ENCODE measurements at places on chromosomes 11 and 22.

- no peak for DNase-seq
Observed at GRCh38 chr11:87451395-87451794, 413.7 kb downstream of the TMEM135 start.

- no peak for DNase-seq
Observed at GRCh38 chr22:50339945-50340879, 2.9 kb upstream of the PPP6R2 start.

DNA sequence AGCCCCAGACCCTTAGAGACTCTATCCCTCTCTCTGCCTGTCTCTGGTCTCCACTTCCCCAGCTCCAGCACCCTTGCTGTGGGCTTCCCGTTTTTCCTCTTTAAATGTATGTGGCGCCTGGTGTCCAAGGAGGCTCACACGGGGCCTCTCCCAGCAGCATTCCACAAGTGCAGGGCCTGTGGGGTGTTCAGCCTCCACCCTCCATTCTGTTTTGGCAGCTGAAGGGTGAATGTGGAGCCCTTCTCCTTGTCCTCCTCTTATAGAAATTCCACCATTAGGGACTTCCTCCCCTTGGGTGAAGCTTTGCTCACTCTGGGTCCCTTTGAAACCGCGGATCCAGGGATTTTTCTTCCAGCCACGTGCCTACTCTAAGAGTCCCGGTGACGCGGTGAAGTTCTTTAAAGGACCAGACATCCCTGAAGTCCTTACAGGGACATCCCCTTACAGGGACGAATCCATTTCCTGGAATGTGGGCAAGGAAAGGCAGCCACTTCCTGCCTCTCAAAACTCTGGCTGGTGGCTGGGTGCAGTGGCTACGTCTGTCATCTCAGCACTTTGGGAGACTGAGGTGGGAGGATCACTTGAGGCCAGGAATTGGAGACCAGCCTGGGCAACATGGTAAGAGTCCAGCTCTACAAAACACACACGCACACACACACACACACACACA lies 1.6 kb upstream of the TSPAN18 start:
- DNase-seq, result no peak

- no peak for DNase-seq
Observed at GRCh38 chr11:100031973-100032372, 655.1 kb upstream of the ARHGAP42 start.

DNA sequence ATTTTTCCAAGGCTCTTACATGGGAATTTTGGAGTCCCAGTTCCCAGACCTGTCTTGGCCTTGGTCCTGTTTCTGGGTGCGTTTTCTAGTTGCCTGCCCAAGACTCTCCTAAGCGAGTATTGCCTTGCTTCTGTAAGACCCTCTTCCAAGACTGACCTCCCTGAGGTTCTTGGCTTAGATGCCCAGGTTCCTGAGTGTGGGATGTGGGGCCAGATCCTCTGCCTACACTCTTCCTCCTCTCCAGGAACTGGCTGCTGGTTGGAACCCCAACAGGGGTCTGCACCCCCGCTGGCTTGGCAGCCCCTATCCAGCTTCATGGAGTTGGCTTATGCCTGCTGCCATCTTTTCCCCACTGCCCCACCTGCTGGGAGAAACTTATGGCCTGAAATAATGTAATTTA lies 429.5 kb downstream of the TENM4 start:
- no peak for DNase-seq

GRCh38 chr11:95764267-95764898 lies 25.2 kb downstream of the FAM76B start:
- no peak for DNase-seq

GRCh38 chr11:68048681-68049508 lies 10.1 kb downstream of the TCIRG1 start:
- no peak for DNase-seq

DNA sequence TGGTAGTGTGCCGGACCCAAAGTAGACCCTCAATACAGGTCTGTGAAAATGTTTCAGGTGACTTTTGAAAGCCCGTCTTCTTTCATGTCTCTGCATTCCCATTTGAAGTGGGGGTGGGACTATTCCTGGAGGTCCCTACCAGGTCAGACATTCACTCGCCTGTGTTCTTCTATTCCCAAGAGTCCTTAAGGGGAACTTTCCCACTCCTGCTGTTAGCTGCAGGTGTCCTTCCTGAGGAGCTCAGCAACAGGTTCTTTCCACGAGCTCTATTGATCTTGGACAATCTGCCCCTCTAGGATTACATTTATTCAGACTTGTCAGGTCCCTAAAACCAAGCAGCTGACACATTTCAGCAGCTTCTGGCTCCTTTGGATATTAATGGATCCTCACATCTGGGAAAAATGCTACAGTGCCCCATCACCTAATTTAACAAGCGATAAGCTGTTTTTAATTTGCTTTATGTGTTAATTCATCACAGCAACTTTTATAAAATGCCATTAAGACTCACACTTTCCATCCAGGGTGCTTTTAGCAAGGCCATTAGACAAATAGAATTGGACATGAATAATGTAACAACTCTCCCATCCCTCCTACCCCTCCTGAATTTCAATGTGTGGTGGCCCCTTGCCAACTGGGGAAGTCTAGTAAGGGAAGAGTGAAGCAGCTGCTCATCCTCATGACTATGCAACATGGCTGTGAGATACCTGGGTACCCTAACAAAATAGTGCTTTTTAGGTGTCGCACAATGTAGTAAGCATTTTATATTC lies 259.5 kb upstream of the CCDC90B start:
- DNase-seq, result no peak

DNA sequence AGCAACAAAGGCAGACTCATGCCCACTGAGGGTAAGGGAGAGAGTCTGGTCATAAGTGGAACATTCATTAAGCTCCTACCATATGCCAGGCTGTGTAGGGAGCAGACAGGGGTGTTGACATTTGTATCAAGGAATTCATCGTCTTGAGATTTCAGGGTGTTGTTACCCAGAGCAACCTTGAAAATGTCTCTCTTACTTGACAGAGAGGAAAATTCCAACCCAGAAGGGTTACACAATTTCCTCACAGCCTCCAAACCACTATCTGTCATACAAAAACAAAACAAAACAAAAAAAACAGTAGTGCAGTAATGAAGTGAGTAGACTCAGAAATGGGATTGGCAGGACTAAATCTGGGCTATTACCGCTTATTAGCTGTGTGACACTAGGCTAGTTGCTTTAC lies 113.2 kb downstream of the MIAT start:
- DNase-seq, result no peak

DNA sequence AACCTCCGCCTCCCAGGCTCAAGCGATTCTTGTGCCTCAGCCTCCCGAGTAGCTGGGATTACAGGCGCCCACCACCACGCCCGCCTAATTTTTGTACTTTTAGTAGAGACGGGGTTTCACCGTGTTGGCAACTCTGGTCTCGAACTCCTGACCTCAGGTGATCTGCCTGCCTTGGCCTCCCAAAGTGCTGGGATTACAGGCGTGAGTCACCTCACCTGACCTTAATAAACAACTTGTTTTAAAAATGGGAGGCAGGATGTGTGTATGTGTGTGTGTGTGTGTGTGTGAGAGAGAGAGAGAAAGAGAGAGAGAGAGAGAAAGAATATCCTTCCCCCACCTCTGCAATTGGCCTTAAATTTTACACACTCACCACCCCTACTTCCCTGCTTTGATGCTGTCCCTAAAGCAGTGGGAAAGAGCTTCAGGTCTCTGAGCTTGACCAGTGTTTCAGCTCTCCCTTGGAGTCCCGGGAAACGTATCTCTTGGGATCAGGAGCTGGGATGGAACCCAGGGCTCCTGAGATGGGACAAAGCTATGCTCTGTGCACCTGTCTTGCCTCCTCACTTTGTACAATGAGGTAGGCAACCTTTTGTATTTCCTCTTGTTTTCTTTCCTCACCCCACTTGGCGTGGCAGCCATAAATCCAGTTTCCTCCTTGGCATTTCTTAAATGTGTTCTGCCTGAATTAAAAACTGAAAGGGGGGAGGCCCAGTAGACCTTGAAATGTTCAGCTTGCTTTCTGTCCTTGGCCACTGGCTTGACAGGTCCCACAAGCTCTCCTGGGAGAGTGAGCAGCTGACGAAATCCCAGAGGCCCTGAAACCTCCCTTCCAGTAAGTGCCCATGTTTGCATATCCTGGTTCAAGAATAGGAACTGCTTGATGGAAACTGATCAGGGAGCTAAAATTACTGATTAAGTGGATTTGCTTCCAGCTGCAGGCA lies 17.8 kb upstream of the XBP1 start:
- DNase-seq, result no peak

DNA sequence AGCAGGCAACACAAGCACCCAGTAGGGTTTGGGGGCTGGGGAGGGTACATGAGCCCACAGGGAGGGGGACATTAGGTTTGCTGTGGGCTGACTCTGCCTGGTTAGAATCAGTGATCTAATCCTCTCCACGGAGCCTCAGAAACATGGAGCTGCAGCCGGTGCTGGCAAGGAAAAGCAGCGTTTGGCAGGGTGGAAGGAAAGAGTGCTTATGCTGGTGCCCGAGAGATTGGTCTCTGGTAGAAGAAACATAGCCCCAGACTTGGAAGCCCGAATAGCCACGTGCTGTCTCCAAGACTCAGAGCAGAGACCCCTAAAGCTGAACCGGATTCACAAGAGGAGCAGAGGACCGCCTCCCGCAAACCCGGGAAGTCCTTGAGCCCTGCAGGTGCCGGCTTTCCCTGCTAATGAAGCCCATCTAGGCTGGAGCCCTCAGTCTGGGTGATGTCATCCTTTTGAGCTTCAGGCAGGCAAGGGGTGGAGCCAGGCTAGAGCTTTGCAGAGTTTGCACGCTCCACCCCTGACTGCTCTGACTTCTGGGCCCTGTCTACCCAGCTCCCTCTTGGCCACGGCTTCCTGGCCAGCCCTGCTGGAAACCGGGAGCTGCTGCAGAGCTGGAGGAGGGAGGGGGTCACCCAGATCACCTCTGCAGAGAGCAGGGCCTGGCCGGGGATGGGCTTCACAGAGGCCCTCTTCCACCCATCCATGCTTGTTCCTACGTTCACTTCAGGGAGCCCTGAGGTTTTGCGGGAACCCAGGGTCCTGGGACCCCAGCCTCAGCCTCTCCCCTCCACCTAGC lies 35.0 kb upstream of the JAM3 start:
- peak; percentile 38 for DNase-seq

GRCh38 chr11:44611088-44611487 lies 45.6 kb downstream of the CD82 start:
- DNase-seq, result no peak

DNA sequence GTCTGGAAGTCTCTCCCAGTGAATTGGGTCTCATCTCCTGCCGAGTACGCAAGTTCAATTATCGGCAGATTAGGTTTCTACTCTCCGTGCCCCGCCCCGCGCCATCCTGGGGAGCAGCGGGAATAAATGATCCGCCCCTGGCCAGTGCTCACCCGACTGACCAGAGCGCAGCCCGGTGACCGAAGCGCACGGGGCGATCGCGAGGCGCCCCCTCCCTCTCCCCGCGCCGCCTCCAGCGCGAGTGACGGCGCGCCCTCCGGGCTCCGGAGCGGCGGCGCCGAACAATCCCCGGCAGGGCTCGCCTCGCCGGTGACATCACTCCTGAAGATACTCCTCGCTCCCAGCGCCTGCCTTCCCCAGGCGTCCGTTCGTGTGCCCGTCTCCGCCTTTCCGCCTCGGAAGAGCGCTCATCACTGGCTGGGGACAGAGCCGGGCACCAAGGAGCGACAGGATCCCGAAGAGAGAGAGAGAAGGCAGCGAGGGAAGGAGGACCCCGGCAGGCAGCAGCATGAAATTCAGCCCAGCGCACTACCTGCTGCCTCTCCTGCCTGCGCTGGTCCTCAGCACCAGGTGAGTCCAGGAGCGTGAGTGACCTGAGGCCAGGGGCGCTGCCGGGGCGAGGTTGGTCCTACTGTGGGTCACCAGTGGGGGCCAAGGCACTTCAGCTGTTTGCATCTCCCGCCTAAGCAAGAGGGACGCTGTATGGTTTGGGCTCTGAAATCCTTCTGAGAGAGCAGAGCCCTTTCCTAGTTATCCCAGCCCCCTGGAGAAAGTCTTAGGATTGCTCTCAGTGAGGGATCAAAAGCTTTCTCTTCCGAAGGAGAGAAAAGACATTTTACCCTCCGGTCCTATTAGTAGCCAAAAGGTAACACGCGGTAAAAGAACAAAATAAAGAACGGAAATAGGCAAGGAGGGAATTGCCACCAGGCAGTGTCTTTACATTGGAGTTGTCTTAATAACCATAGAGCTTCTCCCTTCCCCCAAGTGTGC lies at the start of gene LUZP2:
TSS of gene LUZP2 (plus strand) at position 318 of the 990 bp plus-strand sequence.
- DNase-seq, result no peak

- no peak for DNase-seq
Observed at GRCh38 chr11:121191818-121192217, 90.8 kb downstream of the TECTA start.

- no peak for DNase-seq
Observed at GRCh38 chr11:115193914-115194801, 310.1 kb downstream of the CADM1 start.

GRCh38 chr11:64368673-64369074 lies 9.7 kb downstream of the RPS6KA4 start:
- DNase-seq, result no peak

DNA sequence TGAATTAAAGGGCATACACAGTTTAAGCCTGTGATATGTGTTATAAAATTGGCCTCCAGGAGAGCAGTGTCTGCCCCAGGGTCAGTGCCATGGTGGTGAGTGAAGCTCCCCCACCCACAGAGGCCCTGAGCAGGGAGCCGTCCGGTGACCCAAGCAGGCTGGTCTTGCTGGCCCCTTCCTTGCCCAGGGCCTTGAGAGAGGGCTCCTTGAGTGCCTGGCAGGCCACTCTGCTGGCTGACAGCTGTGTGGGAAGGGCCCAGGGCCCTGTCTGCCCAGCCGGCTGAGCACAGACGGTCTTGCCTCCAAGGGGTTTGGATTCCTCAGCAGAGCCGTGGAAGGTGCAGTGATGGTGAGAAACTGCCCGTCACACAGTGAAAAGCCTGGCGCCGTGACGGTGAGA lies 25.9 kb downstream of the PTDSS2 start:
- no peak for DNase-seq

- no peak for DNase-seq
Observed at GRCh38 chr11:47466701-47467250, 17.8 kb upstream of the RAPSN start.

GRCh38 chr22:47996446-47996857 lies 1234.0 kb downstream of the TBC1D22A start:
- DNase-seq, result no peak

DNA sequence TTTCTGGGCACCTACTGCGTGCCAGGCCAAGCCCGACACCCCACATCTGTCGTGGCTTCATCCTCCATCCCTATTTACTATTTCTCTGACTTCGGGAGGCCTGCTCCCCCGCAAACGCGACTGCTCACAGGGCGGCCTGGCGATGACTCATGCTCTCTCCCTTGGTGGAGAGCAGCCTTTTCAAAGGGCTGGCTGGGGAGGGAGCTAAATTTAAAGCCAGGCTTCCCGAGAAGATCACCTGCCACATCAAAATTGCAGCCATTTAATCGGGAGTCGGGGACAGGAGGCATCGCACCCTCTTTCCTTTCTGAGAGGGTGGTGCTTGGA lies 24.9 kb upstream of the SHISAL1 start:
- no peak for DNase-seq

GRCh38 chr11:35332524-35332923 lies 86.8 kb downstream of the SLC1A2 start:
- DNase-seq, result no peak

All from activated naive CD8-positive, alpha-beta T cell treated with anti-CD3 and anti-CD28 coated beads, Interleukin-2, amount 50 U/mL, for 16 hours (primary cell).